Activated effector memory CD4-positive, alpha-beta T cell treated with anti-CD3 and anti-CD28 coated beads, Interleukin-2, amount 50 U/mL, for 16 hours (primary cell): ENCODE measurements at places on chromosomes 7 and 10.

DNA sequence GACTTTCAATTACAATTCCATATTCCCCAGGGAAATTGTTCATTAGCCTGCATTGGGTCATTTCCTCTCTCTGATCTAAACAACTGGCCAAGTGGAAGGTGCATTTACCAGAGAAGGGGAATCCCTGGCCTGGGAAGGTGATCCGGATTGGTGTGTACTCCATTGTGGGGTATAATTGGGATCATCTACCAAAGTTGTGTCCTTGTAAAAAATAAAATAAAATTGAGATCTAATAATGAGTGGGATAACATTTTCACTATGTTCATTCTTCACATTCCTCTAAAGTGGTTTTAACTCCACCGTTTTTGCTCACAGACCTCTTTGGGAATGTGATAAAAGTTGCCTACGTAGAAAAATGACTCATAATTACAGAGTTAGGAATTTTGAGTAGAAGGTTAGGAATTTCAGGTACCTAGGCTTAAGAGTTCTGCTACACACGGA lies 22.8 kb downstream of the ARL5B start:
- no peak for DNase-seq

DNA sequence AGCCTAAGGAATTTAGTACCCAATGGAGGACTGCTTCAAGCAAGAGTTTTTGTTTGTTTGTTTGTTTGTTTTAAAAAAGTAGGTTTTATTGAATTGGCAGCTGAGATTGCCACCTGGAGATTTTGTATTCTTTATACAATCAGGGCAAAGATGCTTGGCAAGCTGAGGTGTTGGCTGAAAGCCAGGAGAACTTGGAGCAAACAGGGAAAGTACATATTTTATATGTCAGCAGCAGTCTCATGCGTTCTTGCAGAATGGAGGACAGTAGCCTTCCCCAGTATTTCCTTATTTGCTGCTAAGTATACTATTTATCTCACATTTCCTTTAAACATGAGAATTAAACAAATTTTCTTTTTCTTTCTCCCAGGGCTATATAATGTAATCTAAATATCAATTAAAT lies 22.6 kb upstream of the ICA1 start:
- no peak for DNase-seq

DNA sequence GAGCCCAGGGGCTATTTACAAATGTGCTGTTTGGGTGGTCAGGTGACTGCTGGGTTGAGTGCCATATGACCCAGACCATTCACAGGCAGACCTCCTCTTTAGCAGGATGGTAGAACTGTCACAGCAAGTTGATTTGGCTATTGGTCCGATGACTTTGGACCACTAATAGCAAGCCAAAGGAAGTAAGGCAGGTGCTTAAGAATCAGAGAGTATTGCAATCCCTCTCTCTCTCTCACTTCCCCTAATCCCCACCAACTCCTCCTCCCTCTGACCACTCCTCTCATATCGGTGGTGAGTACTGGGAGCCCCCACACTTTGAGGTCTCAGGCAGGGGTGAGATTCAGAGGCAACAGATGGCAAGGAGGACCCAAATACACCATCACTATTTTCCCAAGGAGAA lies 165.3 kb downstream of the TRIL start:
- DNase-seq = no peak

GRCh38 chr10:18144396-18144795 lies 4.2 kb downstream of the CACNB2 start:
- DNase-seq = no peak

DNA sequence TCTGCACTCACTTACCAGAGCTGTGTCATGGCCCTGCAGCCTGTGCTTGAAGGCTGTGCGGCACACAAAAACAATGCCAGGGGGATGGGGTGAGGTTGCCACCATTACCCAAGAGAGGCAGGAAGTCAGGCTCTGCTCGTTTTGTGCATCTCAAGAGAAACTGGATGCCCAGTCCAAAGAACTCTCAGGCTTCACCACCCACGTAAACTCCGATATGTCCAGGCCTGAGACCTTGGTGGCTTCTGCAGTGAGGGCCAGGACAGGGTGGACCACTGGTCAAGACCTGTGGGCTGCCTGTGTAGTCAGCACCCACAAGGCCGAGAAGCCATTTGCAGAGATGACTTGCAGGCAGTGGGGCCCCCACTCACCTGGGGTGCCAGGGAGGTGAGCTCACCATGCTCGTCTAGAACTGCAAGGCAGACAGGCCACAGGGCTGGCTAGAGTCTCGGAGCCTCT lies 54.7 kb upstream of the EBF3 start:
- DNase-seq = no peak

DNA sequence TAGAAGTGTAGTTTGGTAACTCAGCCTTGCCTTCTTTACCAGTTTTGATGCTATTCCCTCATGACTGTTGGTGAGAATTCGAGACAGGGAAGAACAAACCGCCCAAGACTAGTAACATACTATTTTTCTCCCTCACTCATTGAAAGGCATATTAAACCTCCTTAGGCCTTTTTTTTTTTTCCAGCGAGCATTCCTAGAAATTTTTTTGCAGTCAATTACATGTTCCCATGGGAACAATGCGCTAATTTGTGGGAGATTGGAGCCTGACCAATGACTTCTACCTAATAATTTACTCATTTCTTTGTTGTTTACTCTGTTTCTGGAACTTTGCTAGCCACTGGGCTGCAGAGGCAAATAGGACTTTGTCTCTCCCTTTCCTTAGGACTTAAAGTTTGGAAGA lies 6.0 kb downstream of the VPS50 start:
- no peak for DNase-seq

- no peak for DNase-seq
Measured at GRCh38 chr10:33216661-33217427, 117.6 kb downstream of the NRP1 start.
